ENCODE measurements at places on chromosomes 4 and X.

GRCh38 chrX:96776966-96777365 lies 92.3 kb downstream of the DIAPH2 start:
- DNase-seq, result no peak

GRCh38 chrX:150478496-150479492 lies 89.6 kb upstream of the MTM1 start:
- no peak for DNase-seq

DNA sequence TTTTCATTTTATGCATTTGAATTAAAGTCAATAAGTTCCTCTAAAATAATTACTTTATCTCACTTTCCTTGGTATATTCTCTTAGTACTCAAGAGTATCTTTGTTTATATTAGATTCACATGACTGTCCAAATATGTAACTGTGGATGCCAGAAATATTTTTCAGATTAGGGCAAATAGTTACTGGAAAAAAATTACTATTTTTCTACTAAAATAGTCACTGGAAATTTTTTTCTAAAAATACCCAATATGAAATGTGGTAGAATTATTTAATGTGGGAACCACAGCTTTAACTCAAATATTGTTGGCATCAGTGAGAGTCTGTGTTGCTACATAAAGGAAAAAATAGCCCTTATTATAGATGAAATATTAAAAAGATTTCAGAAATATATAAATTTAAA lies 70.4 kb upstream of the NMU start:
- DNase-seq, result no peak

GRCh38 chr4:112288455-112288854 lies 2.8 kb upstream of the TIFA start:
- DNase-seq, result no peak

DNA sequence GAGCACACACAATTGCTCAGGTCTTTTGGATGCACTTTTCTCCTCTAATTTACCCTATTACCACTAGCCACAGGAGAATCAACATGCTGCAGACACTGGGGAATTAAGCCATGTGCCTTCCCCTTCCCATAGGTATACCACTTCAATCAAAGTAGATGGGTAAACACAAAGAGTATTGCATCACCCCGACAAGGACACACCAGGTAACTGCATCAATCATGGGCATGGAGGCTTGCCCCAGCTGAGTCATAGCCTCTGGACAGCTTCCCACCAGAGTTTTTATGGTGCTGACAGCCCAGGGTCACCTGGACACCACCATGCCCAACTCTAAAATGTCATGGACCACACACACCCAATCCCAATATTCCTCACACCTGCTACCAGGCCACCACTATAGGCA lies 197.2 kb upstream of the AR start:
- no peak for DNase-seq

GRCh38 chr4:7981738-7982394 lies 42.2 kb upstream of the AFAP1 start:
- no peak for DNase-seq

- DNase-seq, result no peak
Observed at GRCh38 chr4:183637461-183637860, 21.5 kb downstream of the RWDD4 start.

DNA sequence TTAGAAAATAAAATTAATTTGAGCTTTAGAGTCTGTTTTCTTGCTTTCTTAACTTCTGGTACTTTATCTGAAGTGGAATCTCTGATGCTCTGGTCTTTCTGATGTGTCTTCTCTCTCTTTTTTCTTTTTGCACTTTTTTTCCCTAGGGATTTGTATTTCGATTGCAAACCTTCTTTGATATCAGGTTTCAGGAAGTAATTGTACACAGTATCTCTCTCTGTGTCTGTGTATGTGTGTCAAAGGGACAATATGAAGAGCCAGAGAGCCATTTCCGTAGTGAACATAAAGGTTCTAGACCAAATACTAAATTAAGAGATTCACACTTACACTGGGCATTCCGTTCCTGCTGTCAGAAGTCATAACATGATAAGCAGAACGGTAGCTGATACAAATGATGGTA lies 325.0 kb downstream of the PCDH7 start:
- DNase-seq, result no peak

- no peak for DNase-seq
Observed at GRCh38 chr4:108431986-108432385, 188.4 kb upstream of the RPL34 start.

DNA sequence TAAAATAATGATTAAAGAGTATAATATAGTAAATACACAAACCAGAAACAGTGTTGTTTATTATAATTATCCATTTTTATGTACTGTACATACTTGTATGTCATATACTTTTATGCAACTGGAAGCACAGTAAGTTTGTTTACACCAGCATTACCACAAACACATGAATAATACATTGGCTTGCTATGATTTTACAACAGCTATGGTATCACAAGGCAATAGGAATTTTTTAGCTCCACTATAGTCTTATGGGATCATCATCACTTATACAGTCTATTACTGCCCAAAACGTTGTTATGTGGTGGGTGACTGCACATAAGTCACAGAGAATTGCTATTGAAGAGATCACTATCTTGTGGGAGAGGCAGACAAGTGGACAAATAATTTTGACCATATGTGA lies 1.8 kb upstream of the PF4V1 start:
- DNase-seq, result no peak

GRCh38 chr4:161356351-161356750 lies 807.4 kb downstream of the FSTL5 start:
- no peak for DNase-seq

DNA sequence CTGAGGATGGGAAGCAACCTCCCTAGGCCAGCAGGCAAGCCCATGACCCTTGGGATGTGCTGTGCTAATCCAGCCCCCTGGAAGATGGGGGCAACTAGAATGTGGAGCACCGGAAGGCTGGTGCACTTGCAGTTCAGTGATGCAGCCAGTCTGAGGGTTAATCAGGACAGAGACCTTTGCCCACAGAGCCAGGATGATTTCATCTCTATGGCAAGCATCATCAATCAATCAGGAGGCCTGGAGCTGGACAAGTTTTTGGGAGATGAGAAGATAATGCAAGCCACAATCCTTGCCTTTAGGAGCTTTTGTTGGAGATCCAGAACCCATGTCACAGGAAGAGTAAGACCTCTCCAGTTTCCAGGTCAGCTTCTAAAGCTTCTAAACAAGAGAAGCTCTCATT lies 15.4 kb upstream of the MSN start:
- DNase-seq, result no peak

DNA sequence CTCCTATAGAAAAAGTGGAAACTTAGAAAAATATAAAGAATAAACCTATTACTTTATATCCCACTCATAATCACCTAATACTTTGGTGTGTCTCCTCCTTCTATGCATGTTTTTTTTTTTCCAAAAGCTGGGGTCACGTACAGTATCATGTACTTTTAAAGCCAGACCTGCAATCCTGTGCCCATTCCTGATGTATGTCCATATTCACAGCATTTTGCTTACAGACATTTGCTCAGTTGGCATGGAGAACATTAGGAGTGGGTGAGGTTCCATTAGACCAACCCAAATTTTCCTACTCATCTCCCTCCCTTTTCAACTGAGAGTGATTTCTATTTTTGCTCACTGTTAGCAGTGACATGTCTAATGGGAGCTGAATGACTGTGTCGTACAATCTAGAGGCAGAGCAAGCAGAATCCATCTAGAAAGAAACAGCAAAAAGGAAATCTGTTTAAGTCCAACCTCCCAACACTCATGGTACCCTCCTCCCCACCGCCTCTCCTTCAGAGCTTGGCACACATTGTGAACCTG lies 195.6 kb upstream of the KLF3 start:
- DNase-seq, result no peak

DNA sequence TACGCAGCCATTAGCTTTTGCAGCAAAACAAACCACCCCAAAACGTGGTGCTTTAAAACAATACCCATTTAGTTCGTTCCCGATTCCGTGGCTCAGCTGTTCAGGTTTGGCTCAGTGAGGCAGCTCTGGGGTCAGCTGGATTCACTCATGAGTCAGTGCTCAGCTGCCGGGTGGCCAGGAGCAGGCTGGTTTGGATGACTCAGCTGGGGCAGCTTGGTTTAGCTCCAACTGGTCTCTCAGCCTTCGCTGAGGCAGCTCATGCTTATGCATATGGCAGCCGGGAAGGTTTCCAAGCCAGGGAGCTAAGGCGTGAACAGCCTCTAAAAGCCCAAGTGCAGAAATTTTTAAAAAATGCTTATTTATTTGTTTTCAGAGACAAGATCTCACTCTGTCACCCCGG lies 13.3 kb upstream of the CD99 start:
- no peak for DNase-seq

DNA sequence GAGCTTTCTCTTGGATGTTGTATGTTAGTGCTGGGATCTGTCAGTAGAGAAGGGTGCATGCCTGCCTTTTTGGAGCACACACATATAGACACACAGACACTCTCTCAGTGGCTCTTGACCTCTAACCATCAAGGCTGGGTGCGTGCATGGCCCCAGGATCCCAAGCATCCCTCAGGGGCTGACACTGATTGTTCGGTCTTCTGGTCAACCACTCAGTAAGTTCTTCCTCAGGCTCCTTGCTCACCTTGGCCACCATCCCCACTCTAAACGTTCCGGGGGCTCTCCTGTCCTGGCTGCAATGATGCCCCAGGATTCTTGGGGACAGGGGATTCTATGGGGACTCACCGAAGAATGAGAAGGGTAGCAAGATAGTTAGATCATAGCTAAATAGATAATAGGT lies 179.6 kb downstream of the SHOX start:
- DNase-seq, result no peak

DNA sequence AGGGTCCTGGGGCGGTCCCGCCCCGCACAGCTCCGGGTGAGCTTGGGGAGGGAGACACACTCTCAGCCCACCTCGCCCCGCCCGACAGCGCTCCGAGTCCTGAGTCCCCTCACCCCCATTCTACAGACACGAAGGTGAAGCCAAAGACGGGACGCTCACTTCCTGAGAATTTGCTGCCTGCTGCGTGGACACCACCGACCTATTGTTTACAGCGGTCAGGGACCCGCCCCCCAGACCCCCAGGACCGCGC lies 796 bp upstream of the ZNF141 start:
- no peak for DNase-seq

- no peak for DNase-seq
Observed at GRCh38 chr4:38452009-38452408, 212.0 kb upstream of the KLF3 start.

DNA sequence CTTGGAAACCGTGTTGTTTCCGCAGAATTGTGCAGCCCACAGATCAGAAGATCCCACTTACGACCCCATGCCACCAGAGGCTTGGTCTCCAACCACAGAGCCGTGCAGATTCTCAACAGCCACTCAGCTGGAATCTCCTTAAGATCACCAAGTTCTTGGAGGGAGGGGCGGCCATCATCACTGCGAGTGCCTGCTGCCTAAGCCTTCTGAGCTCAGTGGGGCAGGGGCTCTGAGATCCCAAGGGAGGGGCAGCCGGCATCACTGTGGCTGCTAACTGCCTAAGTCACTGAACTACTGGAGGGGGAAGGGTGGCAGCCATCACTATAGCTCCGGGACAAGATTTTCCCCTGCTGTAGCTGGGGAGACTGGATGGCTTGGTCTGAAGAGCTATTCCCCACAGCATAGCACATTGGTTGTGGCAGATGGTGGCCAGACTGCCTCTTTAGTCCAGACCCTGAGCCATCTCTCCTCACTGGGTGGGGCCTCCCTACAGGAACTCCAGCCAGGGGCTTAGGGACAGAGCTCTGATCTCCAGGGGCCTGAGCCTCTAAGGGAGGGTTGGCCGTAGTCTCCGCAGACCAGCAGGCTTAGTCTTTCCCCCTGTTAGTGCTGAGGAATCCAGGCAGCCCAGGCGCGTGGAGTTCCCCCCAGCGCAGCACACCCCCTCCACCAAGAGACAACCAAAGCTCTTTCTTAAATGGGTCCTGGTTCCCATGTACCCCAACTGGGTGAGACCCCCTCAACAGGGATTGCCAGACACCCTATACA lies 1483.9 kb downstream of the ADGRL3 start:
- no peak for DNase-seq

- DNase-seq, result no peak
Observed at GRCh38 chr4:187183346-187183745, 459.7 kb upstream of the FAT1 start.

GRCh38 chr4:94410678-94411206 lies 41.0 kb upstream of the PDLIM5 start:
- no peak for DNase-seq

DNA sequence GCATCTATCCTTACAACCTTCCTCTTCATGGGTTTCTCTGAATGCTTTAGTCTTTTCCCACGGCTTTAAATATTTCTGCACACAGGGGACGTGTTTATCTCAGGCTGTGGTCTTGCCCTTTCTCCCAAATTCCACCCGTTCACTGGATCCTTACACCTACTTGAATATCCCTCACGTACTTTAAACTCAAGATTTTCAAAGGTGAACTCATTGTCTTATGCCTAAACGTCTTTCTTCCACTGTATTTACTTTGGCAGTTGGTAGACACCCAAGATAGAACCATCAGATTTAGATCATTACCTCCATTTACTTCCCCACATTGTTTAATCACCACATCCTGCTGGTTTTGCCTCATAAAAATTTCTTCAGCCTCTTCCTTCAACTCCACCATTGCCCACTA lies 269.2 kb downstream of the CBLL2 start:
- no peak for DNase-seq

DNA sequence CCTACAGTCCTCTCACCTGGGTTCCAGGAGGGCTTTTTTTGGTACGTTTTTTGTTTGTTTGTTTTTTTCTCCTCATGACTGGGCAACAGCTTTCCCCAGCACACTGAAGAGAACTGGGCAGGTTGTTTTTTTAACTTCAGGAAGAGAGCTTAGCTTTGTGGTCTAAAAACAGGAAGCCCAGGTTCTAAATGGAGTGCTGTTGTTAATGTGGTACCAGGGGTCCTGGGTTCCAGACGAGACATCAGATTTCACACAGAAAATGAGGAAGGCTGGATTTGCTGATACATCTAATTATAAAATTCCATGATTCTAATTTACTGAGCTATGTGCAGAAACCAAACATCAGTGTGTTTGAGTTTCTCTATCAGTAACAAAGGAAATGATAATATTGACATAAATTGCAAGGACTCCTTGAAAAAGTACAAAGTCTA lies 4.2 kb downstream of the MYOZ2 start:
- DNase-seq, result no peak

GRCh38 chr4:140308366-140309123 lies 64.9 kb upstream of the SCOC start:
- DNase-seq, result no peak

DNA sequence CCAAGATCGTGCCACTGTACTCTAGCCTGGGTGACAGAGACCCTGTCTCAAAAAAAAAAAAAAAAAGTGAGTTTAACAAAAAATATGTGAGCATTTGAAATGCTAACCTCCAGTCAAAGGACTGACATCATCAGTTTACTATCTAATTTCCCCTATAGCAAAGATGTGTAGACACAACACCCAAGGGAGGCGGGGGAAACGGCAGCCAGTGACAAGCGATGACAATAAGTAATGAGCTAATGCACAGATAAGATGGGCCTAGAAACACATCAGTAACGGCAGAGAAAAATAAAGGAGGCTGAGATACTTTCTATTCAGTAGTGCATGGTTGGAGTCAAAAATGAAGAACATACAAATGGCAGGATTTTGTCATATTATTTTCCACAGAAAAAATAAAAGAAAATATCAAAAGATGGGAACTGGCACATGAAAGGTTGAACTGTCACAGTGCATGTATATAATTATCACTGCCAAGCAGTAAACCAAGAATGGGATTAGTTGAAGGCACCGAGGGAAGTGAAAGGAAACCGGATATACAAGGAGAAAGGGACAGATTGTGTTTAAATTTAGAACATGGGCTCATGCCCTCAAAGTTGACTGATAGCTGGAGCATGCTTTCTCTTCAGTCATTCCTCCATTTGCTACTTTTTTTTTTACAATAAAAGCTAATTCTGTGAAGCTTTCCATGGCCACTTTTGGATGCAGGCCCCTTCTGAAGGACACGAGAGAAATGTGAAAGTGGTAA lies 41.8 kb downstream of the IGFBP7 start:
- DNase-seq, result no peak

GRCh38 chrX:22650691-22651090 lies 349.1 kb upstream of the DDX53 start:
- DNase-seq, result no peak
